ENCODE measurements at places on chromosomes 16 and 17. TPM values are rescaled to one million over a fixed set of nuclear protein-coding genes. Genes with fewer than 3 reads are reported as not detected.
A peak's percentile ranks its signal among the peaks of the same experiment; 100 is the strongest.

The ICAM2 gene
- 24.3 TPM for total RNA-seq

The TP53TG3F gene
- total RNA-seq: not detected

The ACSM5 gene
- 2.3 TPM for total RNA-seq

The HIGD1B gene
- not detected for total RNA-seq

The SLC16A3 gene
- 105 TPM for total RNA-seq

The KRT20 gene
- 797 TPM for total RNA-seq

The TNP2 gene
- total RNA-seq: not detected

The HSPB9 gene
- not detected for total RNA-seq

DNA sequence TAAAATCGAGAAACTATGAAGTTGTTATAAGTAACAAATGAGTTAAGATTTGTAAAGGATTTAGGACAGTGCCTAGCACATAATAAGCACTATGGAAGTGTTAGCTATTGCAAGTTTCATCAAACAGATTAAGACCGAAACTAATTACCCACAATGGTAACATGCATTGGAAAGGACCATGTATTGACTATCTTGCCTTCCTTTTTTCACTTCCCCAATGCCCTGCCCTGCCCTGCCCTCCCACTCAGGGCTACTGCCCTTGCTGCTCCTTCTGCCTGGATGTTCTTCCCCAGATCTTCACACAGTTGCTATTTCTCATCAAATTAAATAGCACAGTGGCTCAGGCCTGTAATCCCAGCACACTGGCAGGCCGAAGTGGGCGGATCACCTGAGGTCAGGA lies 202.1 kb upstream of the PSMD7 start:
- no peaks in the 10 kb centered on the region for H3K36me3 ChIP-seq
- no peak for DNase-seq
- no peak overlapping the region for H3K27ac ChIP-seq

- peak overlapping the region; percentile 66 for H3K4me3 ChIP-seq
- H3K4me1 ChIP-seq: peaks cover 8% of the 10 kb centered on the region
- H3K36me3 ChIP-seq: no peaks in the 10 kb centered on the region
- H3K27me3 ChIP-seq: no peaks in the 10 kb centered on the region
- DNase-seq: no peak
Observed at GRCh38 chr16:50246299-50247122, 19.8 kb upstream of the ADCY7 start.

DNA sequence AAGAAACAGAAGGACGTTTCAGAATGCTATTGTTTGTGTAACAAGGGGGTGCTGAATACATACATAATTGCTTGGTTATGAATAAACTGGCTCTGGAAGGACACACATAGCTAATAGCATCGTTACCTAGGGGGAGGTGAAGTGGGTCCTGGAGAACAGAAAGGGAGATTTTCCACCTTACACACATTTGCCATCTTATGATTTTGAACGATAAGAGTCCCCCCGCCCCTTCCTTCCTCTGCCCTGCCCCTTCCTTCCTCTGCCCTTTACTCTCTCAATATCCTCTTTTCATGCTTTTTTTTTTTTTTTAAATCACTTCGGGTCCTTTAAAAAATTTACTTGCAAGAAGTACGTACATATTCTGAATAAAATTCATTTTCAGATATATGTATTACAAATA lies 902 bp upstream of the DHRS7B start:
- peak overlapping the region; percentile 80 for H3K4me3 ChIP-seq
- H3K36me3 ChIP-seq: no peaks in the 10 kb centered on the region
- peaks cover 23% of the 10 kb centered on the region for H3K4me1 ChIP-seq
- DNase-seq: no peak
- H3K27me3 ChIP-seq: no peaks in the 10 kb centered on the region

- H3K4me3 ChIP-seq: no peak overlapping the region
- H3K36me3 ChIP-seq: no peaks in the 10 kb centered on the region
- peaks cover 30% of the 10 kb centered on the region for H3K27me3 ChIP-seq
- peaks cover 22% of the 10 kb centered on the region for H3K4me1 ChIP-seq
- H3K27ac ChIP-seq: peak overlapping the region; percentile 55
Observed at GRCh38 chr17:42759982-42760651, 910 bp upstream of the RAMP2 start.

- no peak for DNase-seq
- H3K36me3 ChIP-seq: peaks cover 15% of the 10 kb centered on the region
- H3K27ac ChIP-seq: no peak overlapping the region
- no peak overlapping the region for H3K4me3 ChIP-seq
- peaks cover 28% of the 10 kb centered on the region for H3K4me1 ChIP-seq
Observed at GRCh38 chr16:53501216-53501859, 1.7 kb downstream of the AKTIP start.

GRCh38 chr16:71259086-71259485 lies 28.6 kb upstream of the HYDIN start:
- no peaks in the 10 kb centered on the region for H3K27me3 ChIP-seq
- no peak for DNase-seq
- no peaks in the 10 kb centered on the region for H3K4me1 ChIP-seq
- H3K36me3 ChIP-seq: no peaks in the 10 kb centered on the region
- H3K27ac ChIP-seq: no peak overlapping the region
- H3K4me3 ChIP-seq: no peak overlapping the region

- no peak for DNase-seq
- H3K4me3 ChIP-seq: no peak overlapping the region
- peaks cover 70% of the 10 kb centered on the region for H3K27me3 ChIP-seq
- H3K27ac ChIP-seq: no peak overlapping the region
Observed at GRCh38 chr16:57798953-57799599, 3.2 kb downstream of the KIFC3 start.

DNA sequence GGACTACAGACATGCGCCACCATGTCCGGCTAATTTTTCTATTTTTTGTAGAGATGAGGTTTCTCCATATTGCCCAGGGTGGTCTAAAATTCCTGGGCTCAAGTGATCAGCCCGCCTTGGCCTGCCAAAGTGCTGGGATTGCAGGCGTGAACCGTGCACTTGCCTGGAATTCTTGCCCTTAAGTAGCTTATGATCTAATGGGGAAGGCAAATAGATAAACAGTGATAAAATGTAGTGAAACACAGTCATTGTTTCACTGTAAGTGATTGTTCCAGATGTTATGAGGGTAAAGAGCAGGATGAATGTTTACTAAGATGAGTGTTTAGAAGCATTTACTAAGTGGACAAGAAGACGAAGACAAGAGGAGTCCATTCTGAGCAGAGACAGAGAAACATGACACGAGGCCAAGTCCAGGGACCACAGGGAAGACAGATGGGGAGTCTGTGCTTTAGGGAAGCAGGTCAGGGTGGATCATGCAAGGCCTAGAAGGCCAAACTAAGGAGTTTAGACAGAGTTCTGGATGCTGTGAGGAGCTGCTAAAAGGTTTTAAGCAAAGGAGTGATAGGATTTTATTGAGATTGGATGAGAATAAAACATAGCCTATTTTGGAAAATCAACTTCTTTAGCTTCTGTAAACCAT lies 36.9 kb downstream of the YPEL2 start:
- DNase-seq: no peak
- H3K27ac ChIP-seq: peak overlapping the region; percentile 93
- no peak overlapping the region for H3K4me3 ChIP-seq
- H3K4me1 ChIP-seq: peaks cover 87% of the 10 kb centered on the region
- H3K36me3 ChIP-seq: no peaks in the 10 kb centered on the region

DNA sequence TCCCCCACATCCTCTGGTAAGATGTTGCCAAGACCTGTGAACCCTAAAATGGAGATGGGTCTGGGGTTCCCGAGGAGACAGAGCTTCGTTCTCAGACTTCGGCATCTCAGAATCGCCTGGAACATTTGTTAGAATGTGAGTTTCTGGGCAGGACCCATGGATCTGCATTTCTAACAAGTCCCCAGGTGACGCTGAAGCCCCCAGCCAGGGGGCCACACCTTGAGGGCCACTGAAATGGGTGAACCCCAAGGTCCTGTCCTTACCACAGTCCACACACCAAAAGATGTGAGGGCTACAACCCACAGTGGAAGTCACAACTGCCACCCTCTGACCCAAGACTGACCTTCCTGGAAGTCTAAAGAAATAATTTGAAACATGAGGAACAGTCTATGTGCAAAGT lies 14.0 kb downstream of the MPP3 start:
- H3K4me3 ChIP-seq: no peak overlapping the region
- H3K36me3 ChIP-seq: no peaks in the 10 kb centered on the region
- H3K4me1 ChIP-seq: peaks cover 4% of the 10 kb centered on the region
- no peak for DNase-seq
- no peak overlapping the region for H3K27ac ChIP-seq
- H3K27me3 ChIP-seq: no peaks in the 10 kb centered on the region

DNA sequence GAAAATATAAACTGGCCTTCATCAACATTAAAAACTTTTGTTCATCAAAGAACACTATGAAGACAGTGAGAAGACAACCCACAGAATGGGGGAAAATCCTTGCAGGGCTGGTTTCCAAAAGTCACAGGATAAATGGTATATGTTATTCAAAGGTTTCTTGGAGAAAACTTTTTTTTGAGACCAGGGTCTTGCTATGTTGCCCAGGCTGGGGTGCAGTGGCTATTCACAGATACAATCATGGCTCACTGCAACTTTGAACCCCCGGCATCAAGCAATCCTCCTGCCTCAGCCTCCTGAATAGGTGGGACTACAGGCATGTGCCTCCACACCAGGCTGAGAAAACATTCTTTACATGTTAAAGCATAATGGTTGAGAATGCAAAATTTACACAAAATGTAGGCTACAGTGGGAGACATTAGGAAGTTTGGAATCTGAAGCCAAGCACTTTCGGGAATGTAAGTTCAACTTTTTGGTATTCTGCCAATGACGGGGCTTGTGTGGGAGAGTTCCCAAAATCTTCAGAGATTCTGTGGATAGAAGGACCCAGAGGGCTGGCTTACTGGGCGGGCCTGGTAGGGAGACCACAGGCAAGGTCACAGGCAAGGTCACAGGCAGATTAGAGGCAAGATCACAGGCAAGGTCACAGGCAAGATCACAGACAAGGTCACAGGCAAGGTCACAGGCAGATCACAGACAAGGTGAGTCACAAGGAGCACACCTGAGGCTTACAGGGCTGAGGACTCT lies 24.2 kb upstream of the ATP2A3 start:
- DNase-seq: peak; percentile 6
- H3K27me3 ChIP-seq: no peaks in the 10 kb centered on the region
- H3K4me1 ChIP-seq: peaks cover 3% of the 10 kb centered on the region
- H3K27ac ChIP-seq: no peak overlapping the region
- no peak overlapping the region for H3K4me3 ChIP-seq
- H3K36me3 ChIP-seq: no peaks in the 10 kb centered on the region

DNA sequence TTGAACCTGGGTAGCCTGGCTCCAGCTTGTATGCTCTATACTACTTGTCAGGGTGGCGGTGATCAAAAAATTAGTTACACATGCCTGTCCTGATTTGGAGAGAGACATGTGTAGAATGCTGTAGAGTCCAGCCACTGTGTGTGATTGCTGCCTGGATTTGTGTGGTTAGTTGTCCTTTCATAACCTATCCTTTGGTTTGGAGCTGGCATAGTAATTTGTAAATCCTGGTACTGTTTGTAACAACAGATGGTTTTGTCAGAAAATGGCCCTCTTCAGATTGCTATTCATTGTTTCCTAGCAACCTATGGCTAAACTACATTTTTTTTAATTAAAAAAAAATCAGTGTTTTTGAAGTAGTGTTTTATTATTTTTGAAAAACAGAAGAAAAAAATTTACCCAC lies 30.5 kb downstream of the ETV4 start:
- H3K27me3 ChIP-seq: no peaks in the 10 kb centered on the region
- H3K4me3 ChIP-seq: no peak overlapping the region
- no peaks in the 10 kb centered on the region for H3K4me1 ChIP-seq
- H3K36me3 ChIP-seq: no peaks in the 10 kb centered on the region

GRCh38 chr16:20045886-20046285 lies 27.8 kb downstream of the GPR139 start:
- DNase-seq: no peak
- no peak overlapping the region for H3K4me3 ChIP-seq
- H3K27me3 ChIP-seq: no peaks in the 10 kb centered on the region
- no peaks in the 10 kb centered on the region for H3K4me1 ChIP-seq
- no peak overlapping the region for H3K27ac ChIP-seq
- no peaks in the 10 kb centered on the region for H3K36me3 ChIP-seq

DNA sequence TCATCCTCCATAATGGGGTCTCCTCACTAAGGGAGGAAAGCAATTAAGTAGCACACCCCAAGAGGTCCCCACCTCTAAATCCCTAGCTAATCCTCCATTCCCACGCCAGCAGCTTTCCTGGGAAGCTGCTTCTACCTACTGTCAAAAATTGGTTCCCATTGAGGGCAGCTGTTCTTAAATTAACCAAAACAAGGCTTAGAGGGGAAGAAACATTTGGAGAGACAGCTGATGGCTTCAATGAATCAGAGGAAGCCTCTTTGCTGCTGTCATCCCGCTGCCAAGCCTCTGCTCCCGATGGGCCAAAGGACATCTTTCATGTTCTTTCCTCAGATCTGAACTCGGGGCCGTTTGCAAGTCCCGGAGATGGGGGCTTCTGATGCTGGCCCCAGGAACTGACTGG lies 26.6 kb downstream of the AIPL1 start:
- H3K36me3 ChIP-seq: no peaks in the 10 kb centered on the region
- peaks cover 18% of the 10 kb centered on the region for H3K27me3 ChIP-seq
- no peak overlapping the region for H3K27ac ChIP-seq
- H3K4me1 ChIP-seq: no peaks in the 10 kb centered on the region
- DNase-seq: no peak
- no peak overlapping the region for H3K4me3 ChIP-seq

DNA sequence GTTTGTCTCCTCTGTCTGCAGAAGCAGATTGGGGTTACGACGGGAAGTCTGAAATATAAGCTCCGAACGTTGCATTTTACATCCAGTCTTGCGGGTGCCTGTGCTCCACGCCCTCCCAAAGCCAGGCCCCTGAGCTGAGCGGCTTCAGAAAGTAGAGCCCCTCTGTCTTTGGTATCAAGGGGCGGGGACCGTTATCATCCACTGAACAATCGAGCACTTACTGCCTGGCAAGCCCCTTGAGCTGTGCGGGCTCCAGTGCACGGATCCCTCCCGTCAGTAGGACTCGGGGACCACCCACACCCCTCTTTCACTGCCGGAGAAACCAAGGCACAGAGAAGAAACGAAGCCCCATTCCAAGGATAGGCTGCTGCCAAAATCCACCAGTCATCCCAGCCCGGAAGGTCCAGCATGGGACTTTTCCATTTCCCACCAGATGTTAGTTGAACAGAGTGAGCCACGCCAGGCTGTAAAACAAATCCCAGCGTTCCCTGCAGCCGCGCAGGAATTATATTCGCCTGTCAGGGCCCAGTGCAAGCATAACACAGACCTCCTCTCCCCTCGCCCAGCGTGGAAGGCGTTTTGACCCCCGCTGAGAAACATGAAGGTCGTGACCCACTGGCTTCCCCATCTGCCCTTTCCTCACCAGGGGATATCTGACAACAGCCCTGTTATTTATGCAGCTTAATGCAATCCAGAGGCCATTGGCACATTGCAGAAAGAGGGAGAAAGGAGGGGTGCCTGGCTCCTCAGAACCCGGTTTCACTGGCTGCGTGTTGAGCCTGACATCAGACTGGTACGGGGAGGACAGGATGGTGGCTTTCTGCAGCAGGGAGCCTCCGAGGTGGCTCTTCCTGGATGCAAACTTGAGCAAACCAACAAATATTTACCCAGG lies 212.2 kb upstream of the FOXF1 start:
- peaks cover under 1% of the 10 kb centered on the region for H3K4me1 ChIP-seq
- peak; percentile 33 for DNase-seq
- H3K36me3 ChIP-seq: no peaks in the 10 kb centered on the region
- H3K4me3 ChIP-seq: no peak overlapping the region
- H3K27me3 ChIP-seq: peaks cover 25% of the 10 kb centered on the region
